Smooth muscle cell of trachea (primary cell): ENCODE measurements at places on chromosomes 4 and X. TPM values are rescaled to one million over a fixed set of nuclear protein-coding genes. Genes with fewer than 3 reads are reported as not detected.

FAM47A gene
- total RNA-seq, result not detected in 2 replicates

JAKMIP1 gene
- not detected in 2 replicates for total RNA-seq

SCRG1 gene
- under 0.01 and 0.29 TPM in 2 replicates for total RNA-seq

ATP8A1 gene
- 1.3 and 7.0 TPM in 2 replicates for total RNA-seq

SLC10A4 gene
- 0.15 TPM in 1 of 2 replicates, not detected in the other for total RNA-seq

FGF16 gene
- under 0.01 TPM in 1 of 2 replicates, not detected in the other for total RNA-seq

MND1 gene
- total RNA-seq, result 2.2 and 13.1 TPM in 2 replicates

CCDC160 gene
- 0.15 TPM in 1 of 2 replicates, not detected in the other for total RNA-seq

FRMD7 gene
- total RNA-seq, result under 0.01 TPM in 1 of 2 replicates, not detected in the other

HERC3 gene
- total RNA-seq, result 13.9 and 24.7 TPM in 2 replicates

SHISA3 gene
- 0.17 and 0.73 TPM in 2 replicates for total RNA-seq

SRPK3 gene
- 0.58 and 1.5 TPM in 2 replicates for total RNA-seq

SCD5 gene
- total RNA-seq, result 5.5 and 24.1 TPM in 2 replicates

NEIL3 gene
- 4.0 and 11.5 TPM in 2 replicates for total RNA-seq

PRICKLE3 gene
- 7.1 and 10.4 TPM in 2 replicates for total RNA-seq

ADD1 gene
- 191 and 201 TPM in 2 replicates for total RNA-seq

APLN gene
- total RNA-seq, result 0.87 and 8.4 TPM in 2 replicates

ADH1B gene
- total RNA-seq, result 281 and 965 TPM in 2 replicates

MAGEA12 gene
- not detected in 2 replicates for total RNA-seq

ALAS2 gene
- total RNA-seq, result not detected in 2 replicates

PRKG2 gene
- 23.3 and 41.9 TPM in 2 replicates for total RNA-seq

NDNF gene
- total RNA-seq, result 0.50 and 1.6 TPM in 2 replicates

HMX1 gene
- not detected in 2 replicates for total RNA-seq

HSFX4 gene
- not detected in 2 replicates for total RNA-seq

IL2RG gene
- total RNA-seq, result not detected in 2 replicates

CAPN6 gene
- total RNA-seq, result 0.15 TPM in 1 of 2 replicates, not detected in the other

VCX3B gene
- total RNA-seq, result not detected in 2 replicates

EDNRA gene
- 4.5 and 6.9 TPM in 2 replicates for total RNA-seq

POU4F2 gene
- total RNA-seq, result not detected in 2 replicates

CXorf66 gene
- total RNA-seq, result not detected in 2 replicates

PCDH11X gene
- not detected in 2 replicates for total RNA-seq

ADH6 gene
- total RNA-seq, result 0.33 TPM in 1 of 2 replicates, not detected in the other

ITM2A gene
- total RNA-seq, result 1.3 and 4.3 TPM in 2 replicates

NUDT10 gene
- total RNA-seq, result 3.6 and 5.2 TPM in 2 replicates

GABRG1 gene
- total RNA-seq, result not detected in 2 replicates

UGT2B15 gene
- total RNA-seq, result not detected in 2 replicates

SPANXD gene
- total RNA-seq, result not detected in 2 replicates

LRRC66 gene
- 0.83 and 1.5 TPM in 2 replicates for total RNA-seq

ANXA5 gene
- total RNA-seq, result 1,075 and 1,296 TPM in 2 replicates

SH3RF1 gene
- total RNA-seq, result 18.7 and 21.7 TPM in 2 replicates

ERCC6L gene
- 0.17 and 7.9 TPM in 2 replicates for total RNA-seq

TBC1D14 gene
- 40.3 and 48.3 TPM in 2 replicates for total RNA-seq

PAGE2B gene
- not detected in 2 replicates for total RNA-seq

POLN gene
- 3.2 and 5.3 TPM in 2 replicates for total RNA-seq

GLA gene
- 23.5 and 49.3 TPM in 2 replicates for total RNA-seq

GLOD5 gene
- total RNA-seq, result not detected in 2 replicates

GAGE12F gene
- not detected in 2 replicates for total RNA-seq

ADH1C gene
- 2.3 and 5.5 TPM in 2 replicates for total RNA-seq
